ENCODE measurements at places on chromosomes 16 and 17.

DNA sequence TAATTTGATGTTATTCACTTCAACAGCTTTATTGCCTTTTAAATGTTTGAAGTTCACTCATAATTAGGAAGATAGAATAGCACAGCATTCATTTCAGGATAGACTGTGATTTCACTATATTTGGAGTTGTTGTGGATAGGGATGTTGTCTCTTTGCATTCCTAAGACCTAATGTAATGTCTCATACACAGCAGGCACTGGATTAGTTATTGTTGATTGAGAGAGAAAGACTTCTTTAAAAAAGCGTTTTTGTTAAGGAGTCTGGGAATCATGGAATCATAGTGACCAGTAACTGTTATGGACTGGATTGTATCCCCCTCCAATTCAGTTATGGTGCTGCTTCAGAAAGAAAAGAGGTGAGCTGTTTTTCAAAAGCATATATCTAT is 122.0 kb downstream of the USP22 start:
- no peak for DNase-seq

DNA sequence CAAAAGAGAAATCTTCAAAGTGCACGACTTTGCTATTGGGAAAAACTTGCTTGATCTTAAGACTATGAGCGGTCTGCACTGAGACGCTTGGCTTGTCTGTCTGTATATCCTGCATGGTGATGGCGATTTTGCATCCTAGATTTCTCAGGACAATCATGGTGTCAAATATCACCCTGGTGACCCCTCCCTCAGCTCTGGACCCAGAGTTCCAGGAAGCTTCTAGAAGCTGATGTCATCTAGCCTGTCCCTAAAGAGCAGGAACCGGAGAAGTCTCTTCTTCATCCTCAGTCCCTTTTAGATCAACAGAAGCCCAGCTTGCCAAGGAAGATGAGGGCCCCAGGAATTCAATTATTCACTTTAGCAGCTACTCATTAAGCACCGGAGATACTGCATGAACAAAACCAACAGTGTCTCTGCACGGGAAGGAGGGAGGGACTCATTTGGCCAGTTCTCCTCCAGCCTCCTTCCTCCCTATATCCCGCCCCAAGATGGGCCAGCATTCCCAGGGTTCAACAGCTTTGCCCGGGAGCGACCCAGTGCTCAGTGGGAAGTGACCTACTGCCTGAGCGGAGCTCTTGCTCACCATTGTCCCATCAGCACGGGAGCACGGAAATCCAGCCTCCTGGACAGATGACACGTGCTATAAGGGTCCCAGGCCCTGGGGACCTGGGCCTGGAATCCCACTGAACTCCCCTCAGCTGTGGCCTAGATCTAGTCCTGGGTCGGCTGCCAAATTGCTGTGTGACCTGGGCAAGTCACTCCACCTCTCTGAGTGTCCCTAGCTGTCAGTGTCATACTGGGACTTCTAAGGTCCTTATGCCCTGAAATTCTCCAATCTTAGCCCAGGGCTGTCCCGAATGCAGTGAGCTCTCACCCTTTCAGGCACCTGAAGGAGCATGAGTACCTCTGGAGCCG is 3.8 kb downstream of the EMP2 start:
- no peak for DNase-seq

DNA sequence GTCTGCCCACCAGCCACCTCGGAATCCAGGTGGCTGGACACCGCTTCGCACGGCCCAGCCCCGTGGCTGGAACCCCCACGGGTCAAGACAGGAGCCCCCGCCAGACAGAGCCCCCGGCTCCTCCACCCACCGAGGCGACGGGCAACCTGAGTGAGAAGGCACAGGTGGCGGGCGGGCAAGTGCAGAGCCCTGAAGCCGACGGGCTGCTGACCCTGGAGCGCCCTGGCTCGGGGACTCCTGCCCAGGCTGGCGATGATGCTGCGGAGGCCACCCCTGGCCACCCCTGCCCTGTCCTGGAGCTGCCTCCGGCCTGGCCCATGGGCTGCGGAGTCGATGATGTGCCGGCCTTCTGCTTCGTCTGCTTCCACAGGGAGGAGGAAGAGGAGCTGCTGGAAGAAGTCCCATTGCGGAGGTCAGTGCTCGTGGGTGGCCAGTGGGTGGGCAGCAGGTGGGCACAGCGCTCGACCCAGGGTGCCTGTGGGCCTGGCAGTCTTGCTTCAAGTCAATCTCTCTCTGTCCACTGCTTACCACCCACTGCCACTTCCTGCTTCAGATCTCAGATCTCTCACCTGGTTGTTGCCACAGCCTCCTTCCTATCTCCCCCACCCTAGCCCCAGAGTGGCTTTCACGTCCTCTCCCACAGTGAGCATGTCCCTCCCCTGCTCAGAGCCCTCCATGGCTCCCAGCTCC is 33.1 kb upstream of the SBK1 start:
- DNase-seq, result no peak

DNA sequence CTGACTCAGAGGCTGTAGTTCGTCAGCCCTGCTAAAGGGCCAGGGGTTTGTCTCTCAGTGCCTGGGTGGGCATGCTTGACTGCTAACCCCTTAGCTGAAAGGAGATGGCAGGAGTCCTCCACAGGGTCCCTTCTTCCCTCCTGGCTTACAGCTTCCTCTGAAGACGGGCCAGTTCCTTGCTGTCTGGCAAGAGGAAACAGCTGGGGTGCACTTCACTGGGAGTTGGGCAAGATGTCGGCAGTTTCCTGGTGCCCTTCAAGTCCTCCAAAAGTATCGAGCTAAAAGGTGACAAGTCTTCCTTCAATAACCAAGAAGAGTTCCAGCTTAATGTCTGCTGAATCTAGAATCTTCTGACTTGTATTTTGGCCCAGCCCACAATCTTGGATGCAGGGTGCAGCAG is 23.4 kb downstream of the NUP85 start:
- no peak for DNase-seq

DNA sequence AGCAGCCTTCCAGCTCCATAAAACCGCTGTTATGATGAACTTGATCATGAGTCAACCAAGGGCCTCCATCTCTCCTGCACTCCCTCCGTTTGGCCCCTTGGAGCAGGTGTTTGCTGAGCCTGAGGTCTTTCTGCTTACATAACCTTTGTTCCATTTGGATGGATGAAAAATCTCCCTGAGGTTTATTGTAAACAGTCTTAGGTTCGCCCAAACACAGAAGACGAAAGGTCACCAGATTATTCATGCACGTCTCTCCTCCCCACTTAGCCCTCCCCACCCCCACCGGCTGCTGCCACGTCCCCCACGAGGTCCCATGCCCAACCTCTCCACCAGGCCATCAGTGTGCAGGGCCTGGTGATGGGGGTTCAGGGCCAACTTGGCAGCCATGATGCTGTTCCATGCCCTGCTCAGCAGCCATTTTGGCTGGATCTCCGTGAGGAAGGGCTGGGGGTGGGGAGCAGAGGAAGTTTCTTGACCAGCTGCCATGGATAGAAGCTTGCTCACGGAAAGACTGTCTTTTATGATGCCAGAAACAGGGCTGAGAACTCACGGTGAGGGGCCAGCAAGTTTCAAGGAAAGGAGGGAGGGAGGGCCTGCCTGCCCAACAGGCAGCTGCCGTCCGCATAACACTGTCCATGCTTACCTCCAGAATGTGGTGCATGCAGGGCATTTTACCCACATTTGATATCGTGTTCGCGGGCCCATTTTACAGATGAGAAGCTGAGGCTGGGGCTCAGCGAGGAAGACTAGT is 47.8 kb upstream of the FOXF1 start:
- no peak for DNase-seq

DNA sequence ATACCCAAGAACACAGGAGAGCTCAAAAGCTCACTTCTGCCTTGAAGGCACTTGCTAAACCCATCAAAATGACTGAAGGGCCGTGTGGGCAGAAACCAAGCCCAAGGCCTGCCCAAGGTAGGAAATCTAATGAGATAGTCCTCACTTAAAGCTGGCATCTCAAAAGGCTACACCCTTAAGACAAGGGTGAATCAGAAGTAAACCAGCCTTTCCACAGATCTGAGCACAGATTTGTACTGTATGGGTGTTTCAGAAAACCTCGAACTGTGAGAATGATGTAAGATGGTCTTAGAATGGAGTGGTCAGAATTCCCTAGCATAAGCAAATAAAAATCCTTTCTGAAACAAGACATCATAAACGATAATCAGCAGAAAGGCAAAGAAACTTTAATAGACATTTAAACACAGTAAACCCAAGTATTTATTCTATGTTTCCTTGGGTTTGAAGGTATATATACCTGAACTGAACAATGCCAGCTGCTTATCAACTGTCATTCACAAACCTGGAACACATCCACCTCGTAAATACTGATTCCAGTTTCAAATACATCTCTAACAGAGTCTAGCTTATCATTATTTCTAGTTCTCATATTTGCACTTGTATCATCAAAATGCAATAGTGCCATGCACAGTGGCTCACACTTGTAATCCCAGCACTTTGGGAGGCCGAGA is 37.8 kb downstream of the GLG1 start:
- no peak for DNase-seq

DNA sequence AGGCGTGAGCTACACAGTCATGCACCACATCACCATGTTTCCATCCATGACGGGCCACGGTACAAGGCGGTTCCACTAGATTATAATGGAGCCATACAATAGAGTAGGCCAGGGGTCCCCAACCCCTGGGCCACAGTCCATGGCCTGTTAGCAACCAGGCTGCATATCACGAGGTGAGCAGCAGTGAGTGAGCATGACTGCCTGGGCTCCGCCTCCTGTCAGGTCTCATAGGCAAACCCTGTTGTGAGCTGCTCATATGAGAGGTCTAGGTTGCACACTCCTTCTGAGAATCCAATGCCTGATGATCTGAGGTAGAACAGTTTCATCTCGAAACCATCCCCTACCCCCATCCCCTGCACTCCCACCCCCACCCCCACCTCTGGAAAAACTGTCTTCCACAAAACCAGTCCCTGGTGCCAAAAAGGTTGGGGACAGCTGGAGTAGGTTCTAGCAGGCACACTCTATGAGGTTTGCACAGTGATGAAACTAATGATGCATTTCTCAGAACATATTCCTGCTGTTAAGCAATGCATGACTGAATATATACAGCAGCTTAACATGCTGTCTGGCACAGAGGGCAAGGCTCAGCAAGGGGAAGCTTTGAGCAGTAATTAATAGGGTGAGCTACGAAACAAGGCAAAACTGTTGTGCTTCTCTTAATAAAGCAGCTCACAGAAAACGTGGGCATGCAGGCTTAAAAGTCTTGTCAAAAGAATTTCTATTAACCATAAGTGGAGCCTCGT is 108.0 kb downstream of the VPS53 start:
- no peak for DNase-seq

GRCh38 chr17:42518046-42518754 is 17.8 kb upstream of the NAGLU start:
- no peak for DNase-seq

DNA sequence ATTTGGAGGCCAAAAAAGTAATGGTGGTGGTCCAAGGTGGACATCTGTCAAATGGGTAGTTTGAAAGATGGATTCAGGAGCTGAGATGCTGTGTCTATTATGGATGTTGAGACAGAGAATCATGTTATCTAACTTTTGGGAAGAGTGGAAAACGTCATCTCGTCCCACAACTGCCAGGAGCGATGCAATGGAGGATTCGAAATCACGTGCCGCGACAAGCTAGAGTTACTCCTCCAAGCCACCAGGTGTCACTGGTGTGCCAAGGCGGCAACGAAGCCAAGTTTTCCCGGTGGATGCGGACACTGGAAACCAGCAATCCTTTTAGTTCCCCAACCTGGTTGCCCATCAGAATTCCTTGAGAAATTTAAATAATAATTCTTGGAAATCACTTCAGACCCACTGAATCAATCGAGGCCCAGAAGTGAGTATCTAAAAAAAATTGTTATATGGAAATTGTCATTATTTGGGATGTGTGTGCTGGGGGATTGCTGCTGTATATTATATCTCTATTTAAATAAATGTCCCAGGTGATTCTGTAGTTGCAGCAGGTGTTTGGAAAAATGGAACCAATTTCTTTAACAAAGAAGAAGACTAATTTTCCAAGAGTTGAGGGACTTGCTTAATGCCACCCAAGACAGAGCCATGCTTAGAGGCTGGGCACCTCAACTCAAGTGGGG is 206.1 kb downstream of the HAPSTR1 start:
- DNase-seq, result no peak

DNA sequence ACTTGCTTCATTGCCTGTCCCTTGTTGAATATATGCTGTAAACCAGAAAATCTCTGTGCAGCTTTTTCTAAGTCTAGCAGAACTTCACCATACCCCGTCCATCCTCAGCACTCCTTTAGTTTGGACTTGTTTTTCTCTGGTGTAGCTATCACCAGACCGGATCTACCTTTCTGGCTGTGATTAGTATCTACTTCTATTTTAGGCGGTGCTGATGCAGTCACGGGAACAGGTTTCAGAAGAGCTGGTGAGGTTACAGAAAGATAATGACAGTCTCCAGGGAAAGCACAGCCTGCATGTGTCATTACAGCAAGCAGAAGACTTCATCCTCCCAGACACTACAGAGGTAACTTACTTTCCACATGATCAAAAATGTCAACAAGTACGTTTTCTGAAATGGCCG is 46.4 kb downstream of the NUP88 start:
- DNase-seq, result no peak

- DNase-seq, result no peak
Observed at GRCh38 chr17:50021681-50022370, 26.8 kb upstream of the DLX3 start.
